Stimulated activated CD4-positive, alpha-beta T cell treated with anti-CD3 and anti-CD28 coated beads, Interleukin-2, amount 100 ng/mL, for 48 hours (primary cell): ENCODE measurements at places on chromosomes 5 and 9.

GRCh38 chr9:98972716-98973115 lies 29.0 kb downstream of the COL15A1 start:
- DNase-seq = no peak

DNA sequence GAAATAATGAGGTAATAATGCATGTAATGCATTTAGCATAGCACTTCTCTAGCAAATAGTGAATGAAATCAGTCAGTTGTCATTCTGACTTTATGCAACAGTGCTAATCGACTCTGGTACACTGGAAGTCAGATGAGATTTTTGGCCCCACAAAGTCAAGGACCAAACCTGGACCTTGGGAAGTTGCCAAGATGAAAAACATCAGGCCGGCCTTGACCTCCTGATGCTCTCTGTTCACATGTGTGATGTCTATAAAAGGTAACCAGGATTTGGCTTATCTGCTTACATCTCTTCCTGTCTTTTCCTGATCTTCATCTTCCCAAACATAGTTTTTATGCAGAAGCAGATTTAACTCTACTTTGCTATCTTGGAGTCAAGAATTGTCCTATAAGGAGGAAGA lies 39.5 kb downstream of the SLC22A5 start:
- DNase-seq = no peak

- DNase-seq = no peak
These were observed 60.1 kb downstream of the FBN2 start for GRCh38 chr5:128477944-128478343.

GRCh38 chr5:40386289-40386688 lies 293.4 kb upstream of the PTGER4 start:
- DNase-seq = no peak

GRCh38 chr5:37888476-37888875 lies 48.6 kb upstream of the GDNF start:
- DNase-seq = no peak

- DNase-seq = no peak
These were observed 154.1 kb downstream of the ADAMTS6 start for GRCh38 chr5:65327582-65327981.

DNA sequence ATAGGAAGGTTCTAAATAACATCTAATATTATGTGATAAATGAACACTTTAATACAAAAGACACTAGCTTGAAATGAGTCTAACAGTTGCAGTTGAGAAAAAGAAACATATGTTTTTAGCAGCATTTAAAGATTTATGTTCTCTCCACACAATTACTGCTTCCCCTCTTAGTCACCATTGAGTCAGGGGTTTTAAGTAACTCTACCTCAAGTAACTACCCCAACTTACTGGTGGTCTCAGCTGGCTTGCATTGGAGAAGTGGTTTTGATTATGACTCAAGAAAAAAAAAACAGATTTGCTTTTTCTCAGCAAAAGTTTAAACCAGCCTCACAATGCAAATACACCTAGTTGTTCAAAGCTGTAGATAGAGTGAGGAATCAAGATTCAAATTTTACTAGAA lies 1216.5 kb upstream of the CDH9 start:
- no peak for DNase-seq

GRCh38 chr9:37990404-37991015 lies 78.5 kb downstream of the SHB start:
- DNase-seq = no peak

DNA sequence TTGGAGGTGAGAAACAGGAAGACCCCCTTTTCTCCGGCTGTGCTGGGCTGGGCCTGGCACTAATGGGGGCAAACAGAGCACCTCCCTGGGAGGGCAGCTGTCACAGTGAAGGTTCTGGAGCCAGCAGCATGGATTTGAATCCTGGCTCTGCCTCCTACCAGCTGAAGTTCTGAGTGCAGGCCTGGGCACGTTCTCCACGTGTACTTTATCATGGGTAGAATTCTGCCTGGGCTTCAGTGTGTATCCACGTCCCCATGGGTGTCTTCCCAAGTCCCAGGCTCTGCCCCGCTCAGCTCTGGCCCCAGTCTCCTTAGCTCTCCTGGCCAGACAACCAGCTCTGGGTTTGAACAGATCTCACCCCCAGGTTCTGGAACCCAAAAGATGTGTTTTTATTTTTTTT lies 223.2 kb downstream of the PBX3 start:
- no peak for DNase-seq

DNA sequence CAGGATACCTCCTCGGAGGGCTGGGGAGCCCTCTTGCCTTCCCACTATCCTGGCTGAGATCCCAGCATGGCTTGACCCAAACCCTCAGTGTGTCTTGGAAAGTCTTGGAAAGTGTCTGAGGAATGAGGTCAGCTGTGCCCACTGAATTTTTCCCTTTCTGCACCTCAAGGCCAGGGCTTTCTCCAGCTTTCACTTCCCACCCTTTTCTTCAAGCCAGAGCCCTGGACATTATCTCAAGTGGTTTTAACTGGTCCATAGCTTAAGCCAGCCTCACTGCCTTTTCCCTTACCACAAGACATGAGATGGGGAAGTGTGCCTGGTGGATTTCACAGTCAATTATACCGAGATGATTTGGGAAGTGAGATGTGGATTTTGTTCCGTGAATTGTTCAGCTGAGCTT lies 35.7 kb upstream of the LHX2 start:
- DNase-seq = no peak

GRCh38 chr9:17881371-17881770 lies 302.5 kb downstream of the SH3GL2 start:
- no peak for DNase-seq

DNA sequence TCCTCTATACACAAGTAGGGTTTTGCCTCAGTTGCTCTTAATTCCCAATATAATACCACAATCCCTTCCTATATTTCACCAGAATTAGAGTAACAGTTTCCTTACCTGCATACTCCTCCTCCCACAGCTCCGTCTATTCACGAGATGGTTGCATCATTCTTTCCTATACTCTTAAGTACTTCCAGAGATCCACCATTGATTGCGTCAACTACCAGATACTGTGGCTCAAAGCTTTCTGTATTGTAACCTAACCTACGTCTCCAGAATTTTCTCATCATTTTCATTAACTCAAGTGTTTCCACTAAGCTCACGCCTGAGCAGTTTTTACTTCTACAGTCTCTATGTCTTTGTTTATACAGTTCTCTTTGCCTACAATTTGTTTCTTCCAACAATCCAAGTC lies 31.2 kb upstream of the MINAR2 start:
- DNase-seq = no peak

GRCh38 chr9:28882529-28882928 lies 1309.2 kb upstream of the C9orf72 start:
- no peak for DNase-seq

DNA sequence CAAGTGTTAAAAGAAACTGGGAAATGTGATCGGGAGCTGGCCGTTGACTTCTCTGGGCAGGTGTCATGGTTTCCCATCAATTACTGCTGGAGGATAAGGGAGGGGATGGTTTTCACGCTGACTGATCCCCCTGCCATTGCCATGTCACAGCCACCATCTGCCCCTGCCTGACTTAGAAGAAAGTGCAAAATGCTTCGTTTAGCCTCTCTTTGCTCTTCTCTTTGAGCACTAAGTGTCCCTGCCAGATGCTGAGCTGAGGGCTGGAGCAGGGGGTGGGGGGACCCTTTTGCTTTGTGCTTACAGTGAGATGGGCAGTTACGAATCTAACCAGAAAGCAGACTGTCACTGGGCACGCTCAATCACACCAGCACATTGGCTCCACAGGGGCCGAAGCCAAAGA lies 138.4 kb upstream of the ALDH1B1 start:
- DNase-seq = no peak

- DNase-seq = no peak
These were observed 235.0 kb downstream of the ISL1 start for GRCh38 chr5:51618234-51618633.

- no peak for DNase-seq
These were observed 77.3 kb downstream of the PALM2AKAP2 start for GRCh38 chr9:109857336-109857735.

DNA sequence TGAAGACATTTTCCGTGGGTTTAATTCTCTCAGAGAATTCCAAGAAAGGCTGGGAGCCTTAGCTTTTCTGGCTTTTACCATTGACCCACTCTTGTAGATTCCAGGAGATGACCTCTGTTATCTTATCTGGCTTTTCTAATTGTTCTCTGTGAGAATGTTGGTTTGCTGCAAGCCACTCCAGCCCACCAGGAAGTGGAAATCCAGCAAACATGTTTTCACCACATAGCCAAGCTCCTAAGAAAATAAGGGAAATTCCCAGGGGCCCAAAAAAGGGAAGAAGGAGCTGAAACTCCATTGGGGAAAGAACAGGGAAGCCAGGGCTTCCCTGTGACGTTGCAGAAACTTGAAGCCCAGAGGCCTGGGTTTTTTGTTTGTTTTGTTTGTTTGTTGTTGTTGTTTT lies 19.7 kb downstream of the GPR107 start:
- DNase-seq = no peak

GRCh38 chr5:138111181-138111580 lies 27.3 kb downstream of the WNT8A start:
- no peak for DNase-seq

GRCh38 chr9:98532147-98532546 lies 176.6 kb downstream of the GABBR2 start:
- DNase-seq = no peak
